Activated T-helper 2 cell treated with anti-CD3 and anti-CD28 coated beads, Interferon-gamma antibody, Interleukin-2, Interleukin-4, amounts not matched to agents 10 μg/mL and 5 μg/mL and 100 μg/mL, durations not matched to agents 14 hours and 24 hours and 36 hours (primary cell): ENCODE measurements at places on chromosomes 11 and 22.
A peak's percentile ranks its signal among the peaks of the same experiment; 100 is the strongest.

- no peak for DNase-seq
These were observed 71.2 kb upstream of the SHISAL1 start for GRCh38 chr22:44383652-44384562.

- peak; percentile 78 for DNase-seq
These were observed 69.0 kb upstream of the SYT13 start for GRCh38 chr11:45354976-45355705.

DNA sequence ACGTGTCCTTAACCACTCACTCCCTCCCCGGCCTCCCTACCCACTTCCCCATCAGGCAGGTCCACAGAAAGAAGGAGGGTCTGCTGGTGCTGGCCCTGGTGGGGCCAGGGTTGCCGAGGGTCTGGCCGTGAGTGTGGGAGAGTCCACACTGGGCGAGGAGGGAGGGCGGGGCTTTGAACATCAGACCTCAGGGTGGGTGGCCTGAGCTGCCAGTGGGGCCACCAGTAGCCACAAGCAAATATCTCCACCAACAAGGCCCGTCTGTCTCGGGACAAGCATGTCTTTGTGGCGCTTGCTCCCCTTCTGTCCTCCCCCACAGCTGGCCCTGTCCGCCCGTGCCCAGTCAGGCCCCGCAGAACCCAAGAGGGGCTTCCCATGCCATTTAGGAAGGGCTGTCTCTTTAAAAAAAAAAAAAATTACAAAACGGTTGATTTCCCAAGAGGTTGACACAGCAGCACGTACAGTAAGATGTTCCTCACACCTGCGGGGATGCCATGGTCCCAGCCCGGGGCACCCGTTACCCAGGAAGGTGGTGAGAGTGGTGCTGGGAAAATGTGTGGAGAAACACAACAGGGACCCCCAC lies 17.7 kb upstream of the TALDO1 start:
- no peak for DNase-seq

DNA sequence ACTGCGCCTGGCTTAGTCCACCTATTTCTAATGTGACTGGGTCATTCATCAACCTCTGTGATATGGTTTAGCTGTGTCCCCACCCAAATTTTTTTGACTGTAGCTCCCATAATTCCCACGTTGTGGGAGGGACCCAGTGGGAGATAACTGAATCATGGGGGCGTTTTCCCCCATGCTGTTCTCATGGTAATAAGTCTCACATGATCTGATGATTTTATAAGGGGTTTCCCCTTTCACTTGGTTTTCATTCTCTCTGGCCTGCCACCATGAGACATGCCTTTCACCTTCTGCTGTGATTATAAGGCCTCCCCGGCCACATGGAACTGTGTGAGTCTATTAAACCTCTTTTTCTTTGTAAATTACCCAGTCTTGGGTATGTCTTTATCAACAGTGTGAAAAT lies 8.7 kb downstream of the CENATAC start:
- DNase-seq: no peak

- DNase-seq: no peak
These were observed 11.3 kb downstream of the POLDIP3 start for GRCh38 chr22:42603427-42603826.
